ENCODE measurements at places on chromosomes 5 and 9. TPM values are rescaled to one million over a fixed set of nuclear protein-coding genes. Genes with fewer than 3 reads are reported as not detected.

- DNase-seq, result no peak
- H3K27me3 ChIP-seq, result no peaks in the 10 kb centered on the region
- H3K4me3 ChIP-seq, result no peak overlapping the region
These were observed 340.6 kb downstream of the CAAP1 start for GRCh38 chr9:26551971-26552370.

GRCh38 chr9:131214876-131215275 lies 61.4 kb downstream of the FAM78A start:
- no peaks in the 10 kb centered on the region for H3K4me1 ChIP-seq
- H3K4me3 ChIP-seq, result no peak overlapping the region
- no peak for DNase-seq
- H3K36me3 ChIP-seq, result no peaks in the 10 kb centered on the region

GRCh38 chr9:1722404-1722803 lies 292.7 kb upstream of the SMARCA2 start:
- H3K4me1 ChIP-seq, result no peaks in the 10 kb centered on the region
- no peak overlapping the region for H3K4me3 ChIP-seq
- H3K27ac ChIP-seq, result no peak overlapping the region
- no peaks in the 10 kb centered on the region for H3K27me3 ChIP-seq
- no peak for DNase-seq
- no peaks in the 10 kb centered on the region for H3K36me3 ChIP-seq

DNA sequence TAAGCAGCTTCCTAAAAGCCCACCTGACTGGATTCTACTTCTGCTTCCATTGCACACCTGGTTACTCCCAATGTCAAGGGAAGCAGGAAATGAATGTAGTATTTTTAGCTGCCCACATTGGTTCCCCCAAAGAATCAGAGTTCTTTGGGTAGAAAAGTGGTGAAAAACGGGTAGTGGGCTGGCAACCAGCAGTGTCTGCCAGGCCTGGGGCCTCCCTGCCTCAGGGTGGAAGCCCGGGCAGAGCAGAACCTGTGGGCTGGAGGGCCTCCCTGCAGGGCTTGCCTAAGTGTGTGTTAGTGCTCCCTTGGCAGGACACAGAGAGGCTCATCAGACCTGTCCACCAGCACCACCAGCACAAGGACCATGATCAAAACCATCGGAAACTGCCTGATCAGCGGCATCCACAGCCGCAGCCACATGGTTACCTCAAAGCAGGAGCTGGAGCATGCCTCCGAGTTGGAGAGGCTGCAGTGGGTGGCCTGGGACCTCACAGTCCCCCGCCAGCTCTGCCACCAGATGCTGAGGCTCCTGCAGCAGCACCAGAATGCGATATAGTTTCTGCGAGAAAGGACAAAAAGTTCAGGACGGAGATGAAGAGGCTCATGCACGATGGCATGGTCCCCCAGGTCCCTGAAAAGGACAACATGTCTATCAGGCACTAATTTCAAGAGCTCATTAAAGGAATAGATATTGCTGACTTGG lies 72.2 kb downstream of the PTPDC1 start:
- no peaks in the 10 kb centered on the region for H3K36me3 ChIP-seq
- H3K4me3 ChIP-seq, result no peak overlapping the region
- no peaks in the 10 kb centered on the region for H3K27me3 ChIP-seq
- no peak for DNase-seq

- no peak for DNase-seq
- H3K27ac ChIP-seq, result no peak overlapping the region
- no peak overlapping the region for H3K4me3 ChIP-seq
- peaks cover 36% of the 10 kb centered on the region for H3K4me1 ChIP-seq
- no peaks in the 10 kb centered on the region for H3K36me3 ChIP-seq
These were observed 4.6 kb downstream of the VCAN start for GRCh38 chr5:83475935-83476814.

GRCh38 chr5:173108914-173109313 lies 35.4 kb upstream of the BNIP1 start:
- H3K27me3 ChIP-seq, result no peaks in the 10 kb centered on the region
- H3K36me3 ChIP-seq, result peaks cover 33% of the 10 kb centered on the region
- no peaks in the 10 kb centered on the region for H3K4me1 ChIP-seq
- H3K4me3 ChIP-seq, result no peak overlapping the region
- H3K27ac ChIP-seq, result no peak overlapping the region

GRCh38 chr5:173198049-173198448 lies 37.0 kb downstream of the NKX2-5 start:
- no peak overlapping the region for H3K4me3 ChIP-seq
- H3K36me3 ChIP-seq, result no peaks in the 10 kb centered on the region
- peaks cover 7% of the 10 kb centered on the region for H3K27me3 ChIP-seq
- H3K4me1 ChIP-seq, result no peaks in the 10 kb centered on the region
- DNase-seq, result no peak

GRCh38 chr9:88531920-88532698 lies 2.9 kb upstream of the NXNL2 start:
- H3K36me3 ChIP-seq, result no peaks in the 10 kb centered on the region
- H3K27ac ChIP-seq, result no peak overlapping the region
- H3K27me3 ChIP-seq, result peaks cover 3% of the 10 kb centered on the region
- no peak overlapping the region for H3K4me3 ChIP-seq
- DNase-seq, result no peak

- no peaks in the 10 kb centered on the region for H3K27me3 ChIP-seq
- peak overlapping the region; percentile 41 for H3K4me3 ChIP-seq
- DNase-seq, result no peak
- H3K4me1 ChIP-seq, result peaks cover 92% of the 10 kb centered on the region
These were observed 15.1 kb upstream of the PHF19 start for GRCh38 chr9:120891884-120892747.

- H3K4me3 ChIP-seq, result no peak overlapping the region
- H3K27me3 ChIP-seq, result no peaks in the 10 kb centered on the region
- H3K27ac ChIP-seq, result no peak overlapping the region
- H3K36me3 ChIP-seq, result no peaks in the 10 kb centered on the region
- no peak for DNase-seq
These were observed 282.8 kb upstream of the C9orf72 start for GRCh38 chr9:27856054-27856453.

DNA sequence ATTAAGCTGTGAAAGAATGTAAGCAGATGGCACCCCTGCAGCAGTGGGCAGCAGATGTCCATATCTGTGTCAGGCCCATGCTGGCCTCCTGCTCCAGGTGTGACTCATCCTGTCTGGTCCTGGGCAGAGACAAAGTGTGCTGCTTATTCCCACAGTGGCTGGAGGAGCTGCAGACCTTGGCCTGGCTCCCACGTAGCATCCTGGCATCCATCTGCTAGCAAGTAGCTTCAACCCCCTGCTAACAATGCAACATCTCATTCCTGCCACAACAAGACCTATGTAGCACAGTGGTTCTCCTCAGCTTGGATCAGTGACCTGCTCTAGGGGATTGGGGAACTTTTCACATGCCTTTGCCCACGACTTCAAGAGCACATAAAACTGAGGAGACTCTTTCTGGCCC lies 126.4 kb upstream of the SLC12A2 start:
- no peaks in the 10 kb centered on the region for H3K36me3 ChIP-seq
- DNase-seq, result no peak
- H3K4me1 ChIP-seq, result peaks cover 7% of the 10 kb centered on the region
- no peak overlapping the region for H3K27ac ChIP-seq

DNA sequence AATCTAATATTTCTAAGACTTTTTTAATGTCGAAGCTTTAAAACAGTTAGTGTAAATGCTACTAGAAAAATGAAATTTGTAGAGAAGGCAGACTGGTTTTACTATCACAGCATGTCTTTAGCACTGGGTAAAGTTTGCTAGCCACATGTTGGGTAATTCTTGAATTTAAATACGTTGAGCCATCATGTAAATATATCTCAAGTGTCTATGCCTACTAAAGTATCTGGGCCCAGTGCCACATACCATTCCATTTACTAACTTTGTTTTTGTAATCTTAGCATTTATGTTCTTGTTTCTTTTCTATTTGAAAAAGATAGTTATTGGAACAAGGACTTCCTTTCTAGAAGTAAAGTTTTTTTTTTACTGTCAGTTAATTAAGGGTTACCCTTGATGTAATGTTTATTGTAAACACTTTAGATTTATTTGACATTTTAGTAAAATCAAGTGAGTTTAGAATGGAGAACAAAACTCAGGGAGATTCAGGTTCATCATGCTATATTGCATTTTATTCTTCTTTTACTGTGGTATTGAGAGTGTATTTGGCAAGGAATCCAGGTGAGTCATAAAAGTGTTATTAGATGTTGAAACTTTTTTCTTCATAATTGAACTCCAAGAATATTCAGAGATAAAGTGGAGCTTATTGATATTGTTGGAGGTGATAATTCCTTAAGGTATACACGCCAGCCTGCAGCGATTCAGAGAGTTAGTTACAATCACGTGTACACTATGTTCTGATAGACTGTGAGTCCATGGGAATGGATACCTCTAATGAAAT lies 182.4 kb downstream of the CCDC171 start:
- no peak overlapping the region for H3K4me3 ChIP-seq
- H3K27ac ChIP-seq, result no peak overlapping the region
- H3K27me3 ChIP-seq, result no peaks in the 10 kb centered on the region

- no peak overlapping the region for H3K27ac ChIP-seq
- no peak for DNase-seq
- no peaks in the 10 kb centered on the region for H3K27me3 ChIP-seq
- H3K4me3 ChIP-seq, result no peak overlapping the region
These were observed 24.3 kb upstream of the OTULINL start for GRCh38 chr5:14557203-14557770.

GRCh38 chr5:17794201-17794600 lies 159.9 kb downstream of the TAF11L14 start:
- H3K4me3 ChIP-seq, result no peak overlapping the region
- H3K36me3 ChIP-seq, result no peaks in the 10 kb centered on the region
- DNase-seq, result no peak

GRCh38 chr9:22921742-22922141 lies 475.1 kb downstream of the DMRTA1 start:
- H3K4me3 ChIP-seq, result no peak overlapping the region
- H3K36me3 ChIP-seq, result no peaks in the 10 kb centered on the region
- no peak overlapping the region for H3K27ac ChIP-seq
- no peaks in the 10 kb centered on the region for H3K27me3 ChIP-seq
- H3K4me1 ChIP-seq, result no peaks in the 10 kb centered on the region
- DNase-seq, result no peak

DNA sequence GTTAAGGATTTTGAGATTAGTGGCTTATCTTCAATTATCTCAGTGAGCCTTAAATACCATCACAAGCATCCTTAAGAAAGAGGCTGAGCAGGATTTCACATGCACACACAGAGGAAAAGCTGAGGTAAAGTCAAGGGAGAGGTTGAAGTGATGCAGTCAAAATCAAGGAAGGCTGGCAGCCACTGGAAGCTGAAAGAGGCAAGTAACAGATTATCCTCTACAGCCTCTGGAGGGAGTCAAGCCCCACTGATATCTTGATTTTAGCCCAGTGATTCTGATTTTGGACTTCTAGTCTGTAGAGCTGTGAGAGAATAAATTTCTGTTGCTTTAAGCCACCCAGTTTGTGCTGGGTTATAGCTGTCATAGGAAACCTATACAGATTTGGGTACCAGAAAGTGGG lies 80.1 kb downstream of the ANKRD31 start:
- no peak overlapping the region for H3K4me3 ChIP-seq
- no peaks in the 10 kb centered on the region for H3K27me3 ChIP-seq
- H3K27ac ChIP-seq, result no peak overlapping the region
- no peaks in the 10 kb centered on the region for H3K4me1 ChIP-seq
- H3K36me3 ChIP-seq, result no peaks in the 10 kb centered on the region

The ZNF366 gene
- polyA plus RNA-seq, result not detected

The EIF4EBP3 gene
- polyA plus RNA-seq, result 44.3 TPM

The GRK6 gene
- polyA plus RNA-seq, result 203 TPM

The LHX3 gene
- polyA plus RNA-seq, result not detected

The LIFR gene
- polyA plus RNA-seq, result not detected

The NR4A3 gene
- 1.4 TPM for polyA plus RNA-seq

The DRD1 gene
- not detected for polyA plus RNA-seq

Data from CD4-positive, alpha-beta memory T cell (primary cell).